ENCODE measurements at places on chromosomes 12 and 14.
A peak's percentile ranks its signal among the peaks of the same experiment; 100 is the strongest.

- DNase-seq = no peak
Measured at GRCh38 chr12:66120477-66120876, 10.1 kb downstream of the LLPH start.

DNA sequence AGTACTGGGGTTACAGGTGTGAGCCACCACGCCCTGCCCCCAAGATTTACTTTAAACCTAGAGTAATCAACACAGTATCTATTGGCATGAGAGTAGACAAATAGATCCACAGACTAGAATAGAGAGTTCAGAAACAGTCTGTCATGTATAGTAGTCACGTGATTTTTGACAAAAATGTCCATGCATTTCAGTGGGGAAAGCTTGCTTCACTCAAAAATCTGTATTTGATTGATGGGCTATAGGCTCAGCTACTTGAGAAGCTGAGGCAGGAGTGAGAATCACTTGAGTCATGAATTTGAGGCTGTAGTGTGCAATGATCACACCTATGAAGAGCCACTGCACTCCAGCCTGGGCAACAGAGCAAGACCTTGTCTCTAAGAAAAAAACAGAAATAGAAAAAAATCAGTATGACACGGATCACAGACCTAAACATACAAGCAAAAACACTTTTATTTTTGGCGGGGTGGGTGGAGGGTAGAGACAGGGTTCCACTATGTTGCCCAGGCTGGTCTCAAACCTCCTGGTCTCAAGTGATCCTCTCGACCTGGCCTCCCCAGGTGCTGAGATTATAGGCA lies 7.6 kb upstream of the ORAI1 start:
- no peak for DNase-seq

- no peak for DNase-seq
Measured at GRCh38 chr12:88432531-88433490, 147.5 kb downstream of the KITLG start.

- no peak for DNase-seq
Measured at GRCh38 chr12:12660201-12660600, 35.8 kb downstream of the GPR19 start.

- no peak for DNase-seq
Measured at GRCh38 chr14:80456209-80456608, 244.9 kb upstream of the DIO2 start.

- DNase-seq = peak; percentile 45
Measured at GRCh38 chr14:103091041-103091882, 3.3 kb upstream of the EXOC3L4 start.

DNA sequence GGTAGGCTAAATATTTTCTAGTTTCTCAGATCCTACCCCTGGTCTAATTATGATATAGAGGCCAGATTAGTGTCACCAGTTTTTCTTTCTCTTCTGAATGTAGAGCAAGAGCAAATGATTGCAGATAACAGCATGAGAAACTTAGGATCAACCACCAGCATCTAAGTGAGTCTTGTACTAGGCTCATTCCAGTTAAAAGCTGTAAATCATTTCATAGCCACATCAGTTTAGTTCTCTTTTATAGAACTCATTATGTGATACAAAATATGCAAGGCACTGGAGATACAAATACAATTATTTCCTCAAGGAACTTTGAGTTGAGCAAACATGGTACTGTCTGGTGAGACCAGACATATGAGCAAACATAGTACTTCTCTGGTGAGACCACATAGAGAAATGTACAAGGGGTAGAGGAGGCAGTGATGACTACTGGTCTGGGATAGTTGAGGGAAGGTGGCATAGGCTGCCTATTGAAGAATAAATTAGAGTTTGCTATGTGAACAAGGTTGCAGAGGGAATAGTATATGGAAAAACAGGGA lies 59.5 kb downstream of the CRADD start:
- DNase-seq = no peak

DNA sequence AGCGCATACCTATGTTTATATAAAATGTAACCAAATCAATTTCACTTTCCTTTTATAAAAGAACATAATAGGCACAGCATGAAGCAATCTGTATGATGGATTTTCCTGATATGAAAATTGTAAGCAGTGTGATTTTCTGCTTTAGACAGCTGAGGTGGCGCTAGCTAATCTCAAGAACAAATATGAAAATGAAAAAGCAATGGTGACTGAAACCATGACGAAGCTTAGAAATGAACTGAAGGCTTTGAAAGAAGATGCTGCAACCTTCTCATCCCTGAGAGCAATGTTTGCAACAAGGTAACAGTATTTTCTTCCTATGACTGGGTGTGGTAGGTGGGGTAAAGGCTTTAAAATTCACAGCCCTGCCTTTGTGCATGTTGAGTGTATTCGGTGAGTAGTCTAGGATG lies 65.0 kb upstream of the FGD4 start:
- DNase-seq = no peak

GRCh38 chr12:94220804-94221203 lies 72.4 kb downstream of the PLXNC1 start:
- no peak for DNase-seq

DNA sequence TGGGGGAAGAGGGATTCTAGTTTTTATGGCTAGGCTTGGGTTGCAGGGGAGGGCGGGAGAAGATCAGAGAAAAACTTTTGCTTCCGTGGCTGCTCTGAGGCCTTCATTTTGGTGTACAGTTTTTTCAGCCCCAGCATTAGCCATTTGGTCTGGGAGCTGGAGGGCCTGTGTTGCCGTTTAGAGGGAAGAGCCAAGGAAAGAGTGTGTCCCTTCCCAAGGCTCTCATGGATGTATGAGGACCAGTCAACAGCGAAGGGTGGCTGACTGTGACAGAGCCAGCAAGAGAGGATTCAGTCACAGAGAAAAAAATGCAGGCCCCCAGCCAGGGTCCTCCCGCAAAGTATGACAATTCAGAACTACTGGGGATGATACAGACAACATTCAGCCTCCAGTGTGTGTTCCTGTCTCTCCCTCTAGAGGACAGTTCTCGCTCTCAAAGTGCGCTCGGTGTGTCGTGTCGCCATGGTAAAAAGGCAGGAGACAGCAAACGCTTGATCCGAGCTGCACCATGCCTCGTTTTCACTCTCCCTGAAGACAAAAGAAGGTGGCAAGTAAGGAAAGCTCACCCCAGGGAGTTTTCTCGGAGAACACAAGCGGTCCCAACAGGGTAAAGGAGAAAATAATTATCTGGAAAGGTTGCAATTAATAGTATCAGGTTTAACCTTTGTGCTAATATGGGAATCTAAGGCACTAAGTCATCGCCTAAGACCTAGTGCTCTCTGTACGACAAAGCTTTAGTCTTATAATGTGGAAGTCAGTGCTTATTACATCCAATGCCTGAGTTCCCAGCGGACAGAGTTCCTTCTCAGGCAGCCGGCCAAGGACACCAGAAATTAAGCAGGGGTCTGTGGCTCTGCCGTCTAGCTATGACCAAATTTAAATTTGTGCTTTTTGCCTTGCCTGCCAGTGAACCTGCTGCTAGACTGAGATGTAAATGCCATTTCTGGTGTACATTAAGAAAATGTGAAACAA lies 157.3 kb upstream of the PLXNC1 start:
- DNase-seq = no peak

GRCh38 chr12:130440411-130441080 lies 102.9 kb downstream of the PIWIL1 start:
- no peak for DNase-seq
